ENCODE measurements at places on chromosomes 3 and 15.

GRCh38 chr15:72934921-72935320, 117.3 kb upstream of the NEO1 start:
- no peak for DNase-seq

DNA sequence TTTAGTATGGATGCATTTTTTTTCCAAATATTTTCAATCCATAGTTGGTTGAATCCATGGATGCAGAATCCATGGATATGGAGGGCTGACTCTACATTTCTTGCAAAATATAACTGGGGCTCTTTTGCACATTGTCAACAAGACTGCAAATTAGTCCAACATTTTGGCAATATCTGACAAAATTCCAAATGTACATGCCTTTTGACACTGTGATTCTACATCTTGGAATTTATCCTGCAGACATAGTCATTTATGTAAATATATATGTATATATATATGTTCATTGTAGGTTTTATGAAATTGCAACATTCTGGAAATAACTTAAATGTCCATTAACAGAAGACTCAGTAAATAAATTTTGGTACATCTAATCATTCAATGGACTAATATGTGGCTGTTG, 203.0 kb downstream of the THRB start:
- no peak for DNase-seq

DNA sequence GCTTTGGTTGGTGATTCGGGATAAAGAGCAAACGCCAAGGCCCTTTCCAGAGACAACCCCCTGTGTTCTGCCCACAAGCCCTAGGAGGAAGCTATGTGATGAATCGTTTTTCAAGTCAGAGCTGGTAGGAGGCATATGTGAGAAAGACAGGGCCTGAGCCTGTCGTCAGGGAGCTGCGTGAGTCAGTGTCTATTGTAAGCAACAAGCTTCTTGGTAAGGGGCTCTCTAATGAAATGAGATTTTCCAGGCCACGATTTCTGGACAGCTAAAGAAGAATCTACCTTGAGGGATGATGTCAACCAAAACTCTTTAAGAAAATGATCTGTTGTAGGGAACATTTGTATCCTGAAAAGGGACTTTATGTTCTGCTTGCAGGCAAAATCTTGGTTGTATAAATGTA, 318.9 kb upstream of the IL12A start:
- no peak for DNase-seq

DNA sequence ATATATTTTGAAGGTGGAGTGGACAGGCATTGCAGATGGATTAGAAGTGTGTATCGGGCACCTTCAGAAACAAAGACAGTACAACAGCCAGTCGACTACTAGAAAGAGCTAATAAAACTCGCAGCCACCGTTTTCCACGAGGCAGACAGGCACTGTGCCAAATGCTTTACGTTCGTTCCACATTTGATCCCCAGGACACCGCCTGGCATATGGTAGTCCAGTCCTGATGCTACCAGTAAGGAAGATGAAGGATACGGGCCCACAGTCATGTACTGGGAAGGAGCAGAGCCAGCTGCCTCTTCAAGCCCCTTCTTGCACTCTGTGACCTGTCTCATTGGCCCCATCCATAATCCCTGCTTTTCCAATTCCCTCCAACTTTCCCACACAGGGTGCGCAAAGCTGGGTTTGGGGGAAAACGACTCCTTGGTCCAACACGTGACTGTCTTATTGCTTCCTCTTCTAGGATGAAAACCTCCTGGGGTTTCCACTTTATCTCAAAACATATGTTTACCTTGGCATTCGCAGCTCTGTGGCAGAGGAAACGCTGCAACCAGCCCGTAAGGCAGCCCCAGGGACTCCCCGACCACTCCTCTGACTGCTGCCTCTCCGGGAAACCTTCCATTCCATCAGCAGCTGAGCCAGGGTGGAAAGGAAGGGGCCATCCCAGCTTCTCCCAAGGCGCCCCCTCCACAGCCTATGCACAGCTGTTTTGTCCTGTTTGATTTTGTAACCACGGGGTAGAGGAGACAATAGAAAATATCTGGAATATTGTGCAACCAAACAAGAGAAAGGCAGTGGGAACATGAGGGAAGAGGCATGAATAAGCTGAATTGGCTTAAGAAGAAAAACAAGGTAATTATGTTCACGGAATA, 107.4 kb downstream of the ADAMTS17 start:
- no peak for DNase-seq

DNA sequence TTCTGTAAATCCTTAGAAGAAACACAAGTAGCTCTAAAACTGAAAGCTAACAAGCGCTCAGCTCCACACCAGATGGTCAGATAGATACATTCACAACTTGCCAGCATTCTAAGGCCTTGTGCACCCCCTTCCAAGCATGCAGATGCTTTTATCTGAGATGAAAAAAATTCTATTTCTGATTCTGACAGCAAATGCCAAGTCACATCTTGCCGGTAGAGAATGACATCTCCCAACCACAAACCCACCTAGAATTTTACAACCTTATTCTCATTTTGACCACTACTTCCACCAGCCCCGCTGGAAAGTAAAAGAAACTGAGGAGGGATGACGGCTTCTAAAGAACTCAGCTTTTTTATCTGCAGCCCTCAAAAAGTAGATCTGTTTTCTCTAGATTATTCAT, 57.7 kb downstream of the SUMF1 start:
- DNase-seq, result no peak

DNA sequence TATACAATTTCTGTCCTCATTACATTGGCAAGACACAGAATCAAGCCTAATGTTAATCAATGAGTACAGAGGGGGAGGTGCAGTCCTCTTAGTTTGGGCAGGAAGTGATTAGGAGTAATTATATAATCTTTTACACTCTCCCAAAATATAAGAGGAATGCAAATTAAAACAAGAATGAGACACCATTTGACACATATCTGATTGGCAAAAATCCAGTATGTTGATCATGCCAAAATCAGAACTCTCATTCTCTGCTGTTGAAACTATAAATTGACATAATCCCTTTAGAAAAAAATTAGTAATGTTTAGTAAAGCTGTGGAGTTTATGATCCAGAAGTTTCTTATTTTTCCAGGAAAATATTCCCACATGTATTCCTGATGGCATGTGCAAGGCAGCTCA, 373.4 kb downstream of the EPHA6 start:
- DNase-seq, result no peak

GRCh38 chr3:50515565-50516439, 12.4 kb upstream of the CACNA2D2 start:
- no peak for DNase-seq
